NCI-H2171 (cell line): ENCODE measurements at places on chromosomes 1 and 21.

DNA sequence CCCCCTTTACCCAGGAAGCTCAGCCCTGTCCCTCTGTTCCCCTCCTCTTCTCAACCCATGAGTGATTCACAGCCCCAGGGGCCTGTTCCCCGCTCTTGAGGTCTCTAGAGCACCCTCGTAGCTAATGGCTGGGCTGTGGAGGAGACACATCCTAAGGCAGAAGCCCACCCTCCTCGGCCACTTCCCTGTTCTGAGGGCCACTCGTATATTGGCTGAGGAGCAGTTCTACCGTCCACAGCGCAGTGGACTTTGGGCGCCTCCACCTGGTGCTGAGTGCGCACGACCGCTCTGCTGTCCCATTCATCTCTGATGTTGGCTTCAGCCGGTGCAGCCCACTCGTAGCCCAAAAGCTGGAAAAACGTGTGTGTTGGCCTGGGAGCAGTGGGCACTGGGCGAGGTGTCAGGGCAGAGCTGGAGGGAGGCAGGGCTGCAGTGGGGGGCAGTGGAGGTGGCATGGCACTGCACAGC, 24.5 kb upstream of the PKP1 start:
- no peak for DNase-seq

- no peak for DNase-seq
These were observed 24.1 kb downstream of the GPR3 start for GRCh38 chr1:27416387-27417111.

GRCh38 chr1:20494609-20495311, 8.8 kb upstream of the CAMK2N1 start:
- DNase-seq = no peak

DNA sequence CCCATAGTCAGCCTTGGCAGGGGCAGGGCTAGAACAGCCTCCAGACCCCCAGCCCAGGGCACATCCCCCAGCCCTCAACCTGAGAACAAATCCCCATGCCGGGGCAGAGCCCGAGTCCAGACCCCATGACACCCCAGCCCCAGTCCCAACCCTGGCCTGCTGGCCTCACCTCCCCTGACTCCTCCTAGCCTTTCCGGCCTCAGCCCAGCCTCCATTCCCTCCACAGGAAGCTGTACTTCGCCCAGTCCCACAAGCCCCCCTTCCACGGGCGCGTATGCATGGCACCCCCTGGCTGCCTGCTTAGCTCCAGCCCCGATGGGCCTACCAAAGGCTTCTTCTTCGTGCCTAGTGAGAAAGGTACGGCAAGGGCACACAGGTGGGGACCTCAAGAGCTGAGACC, 50.4 kb downstream of the DISP3 start:
- DNase-seq = no peak

- no peak for DNase-seq
These were observed 29.6 kb downstream of the SIM2 start for GRCh38 chr21:36728371-36729111.

DNA sequence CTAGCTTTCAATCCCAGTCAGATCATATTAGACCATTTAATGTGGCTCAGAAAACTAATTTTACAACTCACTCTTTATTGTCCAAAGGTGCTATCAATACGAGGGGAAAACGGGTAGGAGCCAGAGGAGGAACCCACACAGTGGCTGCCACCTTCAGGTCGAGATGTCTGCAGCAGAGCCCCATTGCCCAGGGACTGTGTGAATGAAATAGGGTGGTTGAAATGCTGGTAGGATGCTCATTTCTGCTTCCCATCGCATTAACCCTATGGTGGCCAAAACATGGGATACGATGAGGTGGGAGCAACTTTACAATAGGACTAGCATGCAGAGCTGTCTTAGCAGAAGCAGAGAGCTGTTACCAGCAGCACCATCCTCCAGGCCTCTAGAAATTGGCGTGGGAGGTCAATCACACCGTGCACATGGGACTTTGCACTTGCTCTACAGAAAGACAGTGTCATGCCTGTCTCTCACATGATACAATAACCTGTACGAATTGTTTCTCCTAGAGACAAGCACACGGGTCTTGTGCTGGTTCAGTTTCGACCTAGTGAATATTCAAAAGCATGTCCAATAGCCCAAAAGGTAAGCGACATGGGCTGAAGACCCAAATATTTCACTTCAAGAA, 69.5 kb upstream of the DESI2 start:
- no peak for DNase-seq

GRCh38 chr1:156657741-156658319, 15.9 kb downstream of the BCAN start:
- no peak for DNase-seq

- no peak for DNase-seq
These were observed 14.1 kb upstream of the CREG1 start for GRCh38 chr1:167567663-167568062.

DNA sequence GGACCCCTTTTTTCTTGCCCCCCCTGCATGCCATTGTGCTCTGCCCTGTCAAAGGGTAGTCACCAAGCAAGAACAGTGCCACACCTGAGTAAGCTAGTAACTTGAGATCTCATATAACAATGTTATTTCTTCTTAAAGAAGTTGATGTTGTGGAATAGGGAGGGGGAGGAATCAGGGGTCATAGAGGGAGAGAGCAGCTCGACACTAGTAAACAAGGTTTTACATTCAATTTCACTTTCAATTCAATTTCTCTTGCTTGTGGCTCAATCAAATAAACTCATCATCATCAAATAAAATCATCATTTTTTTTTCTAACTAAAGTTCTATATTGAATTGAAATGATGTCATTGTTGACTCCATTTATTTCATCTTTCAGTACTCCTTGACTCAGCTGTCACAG, 106.4 kb downstream of the CRB1 start:
- no peak for DNase-seq
